Activated CD4-positive, alpha-beta memory T cell treated with anti-CD3 and anti-CD28 coated beads, Interleukin-2, amount 10 ng/mL, durations not matched to agents 7 days and 5 days (primary cell): ENCODE measurements at places on chromosomes 16 and 17. TPM values are rescaled to one million over a fixed set of nuclear protein-coding genes. Genes with fewer than 3 reads are reported as not detected.

DNA sequence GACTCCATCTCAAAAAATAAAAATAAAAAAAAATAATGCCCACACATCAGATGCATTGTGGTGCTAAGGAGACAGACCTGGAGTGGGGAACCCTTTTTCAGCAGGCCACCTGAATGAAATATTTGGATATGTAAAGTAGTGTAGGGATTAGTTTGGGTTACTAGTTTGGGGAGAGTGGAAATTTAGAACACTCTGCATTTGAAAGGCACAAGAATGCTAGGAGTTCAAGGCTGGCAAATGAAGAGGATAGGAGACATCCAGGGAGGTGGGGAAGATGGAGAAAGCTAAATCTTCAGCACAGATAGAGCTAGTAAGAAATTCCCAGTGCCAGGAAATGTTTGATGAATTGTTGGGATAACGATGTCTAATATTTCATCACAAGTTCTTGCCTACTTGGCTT lies 298.3 kb upstream of the ERCC4 start:
- DNase-seq: no peak

- DNase-seq: no peak
These were observed 156.6 kb upstream of the ZFHX3 start for GRCh38 chr16:73204359-73205152.

GRCh38 chr17:14922411-14922810 lies 342.7 kb downstream of the PMP22 start:
- DNase-seq: no peak

GRCh38 chr17:83082909-83083367 lies 3.5 kb downstream of the METRNL start:
- DNase-seq: no peak

DNA sequence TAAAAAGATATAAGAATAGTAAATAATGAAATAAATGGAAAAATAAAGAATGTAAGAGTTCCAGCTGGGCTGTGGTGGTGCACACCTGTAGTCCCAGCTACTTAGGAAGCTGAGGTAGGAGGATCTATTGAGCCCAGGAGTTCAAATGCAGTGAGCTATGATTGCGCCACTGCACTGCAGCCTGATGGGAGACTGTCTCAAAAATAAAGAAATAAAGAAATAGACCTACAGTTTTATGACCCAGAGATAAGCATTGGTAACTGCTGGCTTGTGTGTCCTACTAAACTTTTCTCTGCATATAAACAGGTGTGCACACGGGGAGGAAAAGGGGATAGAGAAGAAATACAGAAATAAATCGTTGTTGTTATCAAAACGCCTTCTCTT lies 7.8 kb upstream of the PDP2 start:
- DNase-seq: no peak

DNA sequence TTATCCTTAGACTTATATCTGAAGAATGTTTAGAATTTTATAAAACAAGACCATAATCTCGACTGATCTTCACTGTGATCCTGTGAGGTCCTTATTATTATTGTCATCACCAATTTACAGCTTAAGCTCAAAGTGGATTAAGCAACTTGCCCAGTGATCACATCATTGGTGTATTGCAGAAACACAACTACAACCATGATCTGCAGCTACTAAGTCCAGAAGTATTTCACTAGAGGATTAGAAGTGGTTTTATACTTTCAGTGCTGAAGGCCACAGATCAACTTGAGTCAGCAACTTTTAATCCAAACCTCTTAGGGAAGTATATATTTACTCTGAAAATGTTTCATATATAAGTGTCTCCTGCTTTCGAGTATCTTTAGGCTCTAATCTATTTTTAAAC lies 624.3 kb upstream of the SOX9 start:
- no peak for DNase-seq

DNA sequence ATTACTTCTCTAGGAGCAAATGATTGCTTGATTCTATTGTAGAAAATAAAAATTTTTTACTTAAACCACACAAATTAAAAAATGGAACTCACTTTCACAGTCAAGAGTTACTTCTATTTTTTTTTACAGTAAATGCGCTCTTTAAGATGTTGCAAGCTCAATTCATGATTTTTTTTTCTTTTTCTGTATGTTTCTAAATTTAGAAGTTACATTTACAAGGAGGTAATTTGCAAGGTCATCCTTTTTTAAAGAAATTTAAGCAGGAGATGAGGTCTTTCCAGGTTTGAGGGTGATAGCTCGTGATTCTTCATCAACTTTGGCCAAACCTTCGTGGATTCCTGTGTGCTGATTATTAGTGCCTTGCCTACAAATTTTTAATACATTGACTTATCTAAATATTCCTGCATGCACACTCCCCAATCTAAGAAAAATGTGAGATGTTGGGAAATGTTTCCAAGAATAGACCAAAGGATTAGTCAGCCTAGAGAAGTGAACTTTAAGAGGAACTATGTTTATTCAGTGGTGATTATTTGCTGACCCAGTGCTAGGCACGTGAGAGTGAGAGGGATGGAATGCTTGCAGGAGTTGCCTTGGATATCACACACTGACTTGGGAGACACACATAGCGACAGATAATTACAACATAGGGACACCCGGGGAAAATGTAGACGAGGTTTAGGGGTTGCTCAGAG lies 429.8 kb downstream of the MAF start:
- DNase-seq: no peak

DNA sequence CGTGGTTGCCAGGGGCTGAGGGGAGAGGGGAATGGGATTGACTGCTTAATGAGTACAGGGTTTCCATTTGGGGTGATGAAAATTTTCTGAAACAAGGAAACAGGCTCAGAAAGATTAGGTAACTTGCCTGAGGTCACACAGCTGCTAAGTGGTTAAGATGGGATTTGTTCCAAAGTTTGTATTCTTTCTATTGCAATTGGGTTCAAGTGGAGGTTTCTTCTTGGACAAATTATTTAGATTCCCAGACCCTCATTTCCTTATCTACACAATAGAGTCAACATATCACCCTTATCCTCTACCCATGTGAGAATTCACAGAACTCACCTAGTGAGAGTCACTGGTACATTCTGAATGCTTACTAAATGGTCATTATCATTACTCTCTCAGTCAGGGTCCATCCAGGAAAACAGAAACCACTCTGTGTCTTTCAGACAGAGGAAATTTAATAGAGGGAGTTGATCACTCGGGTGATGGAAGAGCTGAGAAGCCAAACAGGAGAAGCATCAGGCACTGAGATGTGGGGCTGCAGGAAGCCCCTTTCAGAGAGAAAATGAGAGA lies 22.6 kb downstream of the CACNG4 start:
- DNase-seq: no peak

GRCh38 chr16:4316108-4316863 lies 419 bp downstream of the GLIS2 start:
- DNase-seq: no peak

- DNase-seq: no peak
These were observed 15.8 kb upstream of the BRD7 start for GRCh38 chr16:50384500-50385135.

GRCh38 chr17:78905116-78905515 lies 2.1 kb upstream of the CEP295NL start:
- DNase-seq: no peak

GRCh38 chr16:80695020-80695419 lies 109.4 kb downstream of the CDYL2 start:
- no peak for DNase-seq

- no peak for DNase-seq
These were observed 1.7 kb downstream of the FBXL19 start for GRCh38 chr16:30924913-30925631.

DNA sequence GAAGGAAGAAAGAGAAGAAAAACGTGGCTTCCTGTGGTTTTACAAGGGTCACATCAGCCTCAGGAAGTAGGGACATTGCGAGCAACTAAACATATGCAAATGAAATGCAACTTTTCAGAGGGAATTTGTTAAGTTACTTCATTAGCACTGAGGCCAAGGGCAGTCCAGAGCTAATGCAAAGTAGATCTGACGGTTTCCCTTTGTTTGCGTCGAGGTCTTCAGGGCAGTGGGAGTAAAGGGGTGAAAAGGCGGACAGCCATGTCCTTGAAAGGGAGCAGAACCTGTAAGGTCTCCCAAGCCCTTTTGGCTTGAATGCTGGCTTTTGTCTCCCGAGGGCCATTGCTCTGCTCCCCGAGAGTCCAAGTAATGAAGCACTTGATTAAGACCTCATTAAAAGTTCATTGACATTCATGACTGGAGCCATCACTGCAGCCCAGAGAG lies 85.0 kb downstream of the PMP22 start:
- DNase-seq: no peak

GRCh38 chr17:50219939-50220465 lies 18.6 kb upstream of the COL1A1 start:
- no peak for DNase-seq

GRCh38 chr17:48500435-48501426 lies 30.1 kb downstream of the HOXB1 start:
- DNase-seq: no peak

DNA sequence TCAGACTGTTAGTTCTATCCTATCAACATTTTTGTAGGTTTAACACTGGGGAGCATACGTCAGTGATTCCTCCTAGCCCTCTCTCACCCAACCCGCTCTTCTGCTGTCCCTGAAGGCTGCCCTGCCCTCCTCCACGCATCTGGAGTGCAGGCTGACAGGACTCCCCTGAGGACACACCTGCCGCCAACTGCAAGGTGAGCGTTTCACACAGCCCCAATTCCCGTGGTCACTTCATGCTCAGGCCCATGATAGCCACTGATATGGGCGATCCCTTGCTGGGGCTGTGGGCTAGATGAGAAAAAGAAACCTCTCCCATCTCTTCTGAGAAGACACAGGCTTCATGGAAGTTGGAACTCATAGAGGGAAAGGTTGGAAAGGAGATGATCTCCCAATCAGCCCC lies 91.0 kb downstream of the KCNJ12 start:
- no peak for DNase-seq

GRCh38 chr16:83363521-83363920 lies 444.3 kb upstream of the HSBP1 start:
- DNase-seq: no peak

DNA sequence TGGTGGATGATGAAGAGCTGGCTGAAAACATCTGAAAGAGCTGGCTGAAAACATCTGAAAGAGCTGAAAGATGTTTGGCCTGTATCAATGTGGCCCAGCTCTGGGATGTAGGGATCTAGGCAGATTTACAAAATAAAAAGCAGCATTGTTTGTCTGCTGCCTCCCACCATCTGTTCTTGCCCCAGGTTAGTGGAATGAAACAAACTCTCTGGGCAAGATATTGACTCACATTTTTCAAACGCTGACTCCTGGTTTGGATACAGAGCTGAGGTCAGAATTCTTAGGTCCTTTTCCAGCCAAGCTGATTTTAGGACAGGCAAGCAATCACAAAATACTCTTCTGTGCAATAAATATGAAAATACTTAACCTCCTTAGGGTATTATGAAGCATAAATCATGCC lies 139.0 kb downstream of the STX8 start:
- DNase-seq: no peak

GRCh38 chr17:22461460-22462145 lies 769.3 kb downstream of the KCNJ18 start:
- no peak for DNase-seq

DNA sequence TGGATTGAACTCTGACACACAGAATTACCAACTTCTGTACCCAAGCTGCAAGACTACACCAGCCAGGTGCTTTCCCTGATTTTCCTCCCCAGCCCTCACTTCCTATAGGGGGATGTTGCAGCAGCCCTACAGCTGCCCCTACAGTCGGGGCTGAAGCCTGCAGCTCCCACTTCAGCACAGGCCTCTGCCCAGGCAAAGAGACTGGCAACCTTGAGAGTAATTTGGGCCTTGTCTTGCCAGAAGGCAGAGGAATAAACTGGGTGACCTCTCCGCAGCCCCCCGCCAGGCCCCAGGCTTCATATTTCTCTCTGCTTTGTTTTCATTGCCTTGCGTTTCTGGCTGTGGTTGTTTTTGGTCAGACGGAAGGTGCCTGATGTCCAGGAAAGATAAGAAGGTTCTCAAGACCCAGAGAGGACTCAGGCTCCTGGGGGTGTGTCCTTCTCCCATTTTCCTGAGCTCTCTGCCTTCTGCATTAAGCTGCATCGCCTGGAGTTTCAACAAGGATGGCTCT lies 32.0 kb downstream of the SLC6A4 start:
- no peak for DNase-seq

DNA sequence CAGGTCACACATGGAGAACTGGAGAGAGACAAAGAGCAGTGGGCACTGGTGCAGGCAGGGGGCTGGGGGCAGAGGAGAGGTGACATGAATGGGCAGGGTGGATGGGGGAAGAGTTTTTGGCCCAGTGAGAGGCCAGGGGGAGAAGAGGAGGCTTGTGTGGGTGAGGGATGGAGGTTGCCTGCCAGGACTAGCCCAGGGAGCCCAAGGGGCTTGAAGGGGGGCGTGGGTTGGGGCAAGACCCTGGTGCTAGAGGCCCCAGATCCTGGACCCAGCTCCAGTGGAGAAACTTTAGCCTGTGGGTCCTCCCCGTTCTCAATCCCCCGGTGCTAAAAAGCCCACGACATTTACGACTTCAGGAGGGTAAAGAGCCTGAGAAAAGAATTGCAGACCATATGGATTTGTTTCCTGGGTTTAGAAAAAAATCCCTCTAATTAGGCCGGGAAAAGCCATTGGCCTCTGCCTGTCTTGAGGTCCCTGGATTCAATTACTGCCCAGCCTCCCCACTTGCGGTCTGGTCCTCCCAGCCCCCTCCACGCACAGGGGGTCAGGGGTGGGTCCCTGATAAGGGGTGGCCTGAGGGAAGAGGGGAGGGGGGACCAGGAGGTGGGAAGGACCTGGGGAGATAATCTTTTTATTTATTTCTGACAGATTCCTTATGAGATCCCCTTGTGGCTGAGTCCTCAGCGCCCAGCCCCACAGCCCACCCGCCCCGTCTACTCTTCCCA lies 33.0 kb downstream of the NGFR start:
- DNase-seq: no peak

DNA sequence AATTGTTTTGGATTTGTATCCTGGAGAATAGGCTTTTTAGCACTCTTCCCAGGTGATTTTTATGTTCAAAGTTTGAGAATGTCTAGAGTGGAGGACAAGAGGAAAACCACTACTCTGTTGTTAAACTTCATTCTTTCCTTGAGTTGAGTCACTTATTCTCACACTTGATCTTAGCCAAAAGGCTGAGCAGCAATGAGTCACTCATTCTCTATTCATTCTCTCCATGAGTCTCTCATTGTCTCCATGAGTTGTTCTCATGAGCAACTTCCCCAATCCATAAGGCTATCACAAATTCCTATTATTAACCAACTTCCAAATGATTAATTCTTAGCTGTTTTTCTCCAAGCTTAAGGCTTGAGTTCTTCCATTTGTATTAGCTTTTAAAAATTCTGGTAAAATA lies 1393.3 kb downstream of the CDH8 start:
- DNase-seq: no peak

The IL34 gene
- total RNA-seq: not detected

The SERPINF2 gene
- total RNA-seq: 0.55 TPM

The CCDC200 gene
- total RNA-seq: 0.53 TPM

The HBQ1 gene
- not detected for total RNA-seq

The IL17C gene
- 0.43 TPM for total RNA-seq

The TMEM100 gene
- not detected for total RNA-seq

The EVPL gene
- not detected for total RNA-seq
